ENCODE measurements at places on chromosomes 1 and 21.

DNA sequence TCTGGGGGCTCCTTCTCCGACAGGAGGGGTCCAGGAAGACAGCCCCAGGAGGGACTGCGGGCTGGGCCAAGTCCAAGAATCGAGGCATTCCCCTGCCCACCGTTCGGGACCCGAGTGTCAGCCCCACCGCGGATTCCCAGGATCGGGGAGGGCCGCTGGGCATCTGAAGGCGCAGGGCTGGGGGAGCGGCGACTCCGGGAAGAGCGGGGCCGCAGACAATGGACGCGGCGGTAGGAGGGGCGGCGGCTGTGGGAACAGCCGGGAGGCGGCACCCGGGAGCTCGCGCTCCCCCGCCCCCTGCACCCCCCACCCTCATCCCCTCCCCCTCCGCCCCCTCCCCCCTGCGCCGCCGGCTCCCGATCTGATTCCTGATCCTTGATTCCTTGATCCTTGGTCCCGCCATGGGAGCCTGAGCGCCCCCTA is at the start of gene VANGL2:
Gene VANGL2, plus strand, starts transcription at position 342 of the 423 bp plus-strand sequence. CDS start 15,274 bp downstream, outside the sequence.
- DNase-seq, result no peak

GRCh38 chr1:246569248-246570238 is 3.3 kb downstream of the CNST start:
- DNase-seq, result no peak

DNA sequence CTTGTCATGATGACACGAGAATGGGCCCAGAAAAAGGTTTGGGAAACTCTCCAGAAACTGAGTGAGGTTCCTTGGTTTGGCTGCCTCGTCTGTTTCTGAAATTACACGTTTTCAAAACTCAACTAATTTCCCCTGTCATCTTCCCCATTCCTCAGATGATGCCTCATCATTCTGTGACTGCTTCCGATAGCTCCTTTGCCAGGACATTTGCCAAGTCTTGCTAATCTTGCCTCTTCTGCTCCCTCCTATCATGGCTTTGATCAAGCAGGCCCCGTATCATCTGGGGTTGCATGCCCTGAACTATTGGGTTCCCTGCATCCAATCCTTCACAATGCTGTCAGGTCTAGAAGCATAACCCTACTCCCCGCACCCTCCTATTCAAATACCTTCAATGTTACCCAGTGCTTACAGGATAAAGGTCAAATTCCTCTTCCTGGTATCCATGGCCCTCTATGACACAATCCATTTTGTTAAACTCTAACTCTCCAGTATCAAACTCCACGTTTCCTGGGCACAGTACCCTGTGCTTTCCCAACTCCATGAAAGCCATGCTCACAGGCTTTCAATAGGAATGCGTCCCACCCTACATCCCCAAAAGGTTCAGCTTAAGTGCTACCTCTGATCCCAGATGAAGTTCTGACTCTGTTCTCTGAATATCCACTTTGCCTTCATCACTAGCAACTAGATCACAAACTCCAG is 22.2 kb upstream of the TMEM200B start:
- DNase-seq, result no peak

GRCh38 chr1:164510435-164510834 is 48.5 kb upstream of the PBX1 start:
- no peak for DNase-seq

DNA sequence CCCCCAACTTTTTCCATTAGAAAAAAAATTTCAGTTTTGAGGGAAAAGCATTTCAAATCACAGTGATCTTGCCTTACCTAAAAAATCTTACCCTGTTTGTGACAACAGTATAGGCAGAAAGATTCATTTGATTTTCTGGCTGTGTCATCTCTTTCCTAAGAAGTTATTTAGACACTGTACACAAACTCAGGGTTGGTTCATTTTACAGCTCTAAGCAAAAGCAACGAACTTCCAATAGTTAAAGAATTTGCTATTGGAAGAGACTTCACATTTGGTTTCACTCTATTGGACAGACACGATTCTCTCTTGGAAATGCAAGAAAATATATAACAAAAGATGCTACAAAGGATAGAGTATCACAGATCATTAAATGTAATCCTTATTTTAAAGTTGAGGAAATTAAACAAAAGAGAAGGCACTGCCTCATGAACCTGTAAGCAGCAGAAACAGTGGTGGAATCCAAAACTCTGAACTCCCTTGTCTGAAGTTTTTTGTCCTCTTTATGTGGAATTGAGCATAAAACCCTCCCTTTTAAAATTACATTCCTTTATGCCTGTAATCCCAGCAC is 20.8 kb downstream of the EYA3 start:
- no peak for DNase-seq

DNA sequence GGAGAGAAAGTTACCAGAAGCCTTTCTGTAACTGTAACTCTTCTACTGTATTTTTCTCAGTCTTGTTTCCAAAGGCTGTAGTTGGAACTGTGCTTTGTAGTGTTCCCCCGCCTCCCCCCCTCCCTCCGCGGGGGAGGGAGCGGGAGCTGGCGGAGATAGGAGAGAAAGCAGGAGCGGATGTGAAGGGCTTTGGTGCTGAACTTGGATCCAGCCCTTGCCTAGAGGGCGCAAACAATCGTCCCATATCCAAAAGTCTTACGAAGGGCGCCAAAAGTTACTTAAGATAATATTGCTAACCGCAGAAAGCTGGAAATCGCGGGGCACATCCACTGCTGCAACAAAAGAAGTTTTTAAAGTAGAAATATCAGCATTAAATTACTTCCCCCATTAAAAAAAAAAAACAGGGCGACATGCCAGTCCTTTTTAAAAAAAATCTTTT is 2.4 kb upstream of the NFIA start:
- no peak for DNase-seq

GRCh38 chr1:115837740-115838421 is 3.0 kb downstream of the NHLH2 start:
- DNase-seq, result no peak

- DNase-seq, result no peak
These were observed 31.5 kb downstream of the ESRRG start for GRCh38 chr1:216691710-216692109.

GRCh38 chr1:89589515-89589914 is 43.4 kb upstream of the LRRC8C start:
- DNase-seq, result no peak

GRCh38 chr1:219090607-219091006 is 83.1 kb upstream of the LYPLAL1 start:
- no peak for DNase-seq

GRCh38 chr1:222893255-222893654 is 78.4 kb downstream of the DISP1 start:
- DNase-seq, result no peak

DNA sequence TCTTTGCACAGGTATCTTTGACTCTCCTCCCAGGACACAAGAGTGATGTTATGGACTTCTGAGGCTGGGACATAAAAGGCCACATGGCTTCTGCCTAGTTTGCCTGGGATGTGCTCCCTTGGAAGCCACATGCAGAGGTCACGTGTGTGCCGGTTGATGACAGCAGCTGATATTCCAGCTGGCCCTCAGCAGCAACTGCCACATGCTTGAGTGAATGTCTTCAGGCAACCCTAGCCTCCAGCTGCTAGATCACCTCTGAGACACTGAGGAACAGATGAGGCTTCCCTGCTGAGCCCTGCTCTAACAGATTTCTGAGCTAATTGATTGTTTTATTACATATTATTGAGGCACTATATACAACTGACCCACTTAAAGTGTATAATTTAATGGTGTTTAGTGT is 11.6 kb upstream of the AKR7A3 start:
- DNase-seq, result no peak

DNA sequence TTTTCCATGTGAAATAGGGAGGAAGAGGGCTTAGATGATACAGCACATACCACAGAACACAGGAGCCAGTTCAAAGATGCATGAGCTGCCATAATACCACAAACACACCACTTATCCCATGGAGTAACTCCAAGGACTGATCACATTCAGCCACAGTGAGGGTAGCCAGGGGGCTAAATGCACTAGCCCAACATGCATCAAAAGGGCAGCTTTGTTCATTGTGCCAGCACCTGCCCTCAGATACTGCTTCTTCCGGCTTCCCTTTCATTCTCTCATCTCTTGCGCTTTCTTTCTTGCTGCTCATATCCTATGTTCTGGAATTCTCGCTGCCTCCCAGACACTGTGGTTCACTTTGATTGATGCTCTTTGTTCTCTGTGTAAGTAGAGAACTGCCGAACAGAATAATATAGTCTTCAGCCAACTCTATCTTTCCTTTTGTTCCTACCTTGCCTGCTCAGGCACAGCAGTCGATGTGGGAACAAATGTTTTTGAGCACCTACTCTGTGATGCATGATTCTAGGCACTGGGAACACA is 50.0 kb upstream of the SYT6 start:
- DNase-seq, result no peak

Data from cortex of kidney (tissue), 1 donor.